ENCODE measurements at places on chromosomes 2 and 18.

DNA sequence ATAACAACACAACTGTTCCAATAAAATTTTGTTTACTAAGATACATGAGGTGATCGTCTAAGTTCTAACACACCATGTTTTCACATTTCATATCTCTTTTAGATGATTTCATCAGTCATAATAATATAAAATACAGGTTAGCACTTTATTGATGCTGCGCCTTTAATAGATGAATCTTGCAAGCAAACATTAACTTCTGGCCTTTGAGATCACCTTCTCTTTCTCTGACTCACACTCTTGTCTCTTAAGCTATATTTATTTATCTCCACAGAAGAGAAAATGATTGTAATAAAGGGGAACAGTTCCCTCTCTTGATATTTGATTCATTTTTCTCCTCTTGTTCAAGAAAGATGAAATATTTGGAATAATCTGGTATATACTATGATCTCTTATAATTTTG, 603.3 kb upstream of the POU3F3 start:
- no peak for DNase-seq
- no peak overlapping the region for H3K27ac ChIP-seq
- no peaks in the 10 kb centered on the region for H3K36me3 ChIP-seq
- H3K4me3 ChIP-seq, result no peak overlapping the region
- no peaks in the 10 kb centered on the region for H3K27me3 ChIP-seq
- H3K4me1 ChIP-seq, result no peaks in the 10 kb centered on the region

DNA sequence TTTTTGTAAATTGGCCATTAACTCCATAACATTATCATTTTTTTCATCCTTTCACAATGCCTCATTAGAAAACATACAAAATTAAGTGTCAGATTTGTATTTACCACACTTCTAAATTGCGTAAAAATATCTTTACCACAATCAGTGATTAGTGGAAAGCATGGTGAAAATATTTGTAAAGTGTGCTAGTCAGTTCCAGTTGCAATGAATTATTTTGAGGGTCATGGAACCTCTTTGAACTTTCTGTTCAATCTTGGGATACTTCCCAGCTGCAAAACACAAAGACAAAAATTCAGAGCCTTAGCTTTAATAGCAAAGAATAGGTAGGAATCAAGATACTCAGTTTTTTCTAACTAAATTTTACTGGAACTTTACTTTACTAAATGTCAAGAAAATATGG, 4.0 kb upstream of the COL3A1 start:
- H3K4me1 ChIP-seq, result no peaks in the 10 kb centered on the region
- no peaks in the 10 kb centered on the region for H3K36me3 ChIP-seq
- H3K27ac ChIP-seq, result no peak overlapping the region
- no peak overlapping the region for H3K4me3 ChIP-seq
- no peak for DNase-seq

DNA sequence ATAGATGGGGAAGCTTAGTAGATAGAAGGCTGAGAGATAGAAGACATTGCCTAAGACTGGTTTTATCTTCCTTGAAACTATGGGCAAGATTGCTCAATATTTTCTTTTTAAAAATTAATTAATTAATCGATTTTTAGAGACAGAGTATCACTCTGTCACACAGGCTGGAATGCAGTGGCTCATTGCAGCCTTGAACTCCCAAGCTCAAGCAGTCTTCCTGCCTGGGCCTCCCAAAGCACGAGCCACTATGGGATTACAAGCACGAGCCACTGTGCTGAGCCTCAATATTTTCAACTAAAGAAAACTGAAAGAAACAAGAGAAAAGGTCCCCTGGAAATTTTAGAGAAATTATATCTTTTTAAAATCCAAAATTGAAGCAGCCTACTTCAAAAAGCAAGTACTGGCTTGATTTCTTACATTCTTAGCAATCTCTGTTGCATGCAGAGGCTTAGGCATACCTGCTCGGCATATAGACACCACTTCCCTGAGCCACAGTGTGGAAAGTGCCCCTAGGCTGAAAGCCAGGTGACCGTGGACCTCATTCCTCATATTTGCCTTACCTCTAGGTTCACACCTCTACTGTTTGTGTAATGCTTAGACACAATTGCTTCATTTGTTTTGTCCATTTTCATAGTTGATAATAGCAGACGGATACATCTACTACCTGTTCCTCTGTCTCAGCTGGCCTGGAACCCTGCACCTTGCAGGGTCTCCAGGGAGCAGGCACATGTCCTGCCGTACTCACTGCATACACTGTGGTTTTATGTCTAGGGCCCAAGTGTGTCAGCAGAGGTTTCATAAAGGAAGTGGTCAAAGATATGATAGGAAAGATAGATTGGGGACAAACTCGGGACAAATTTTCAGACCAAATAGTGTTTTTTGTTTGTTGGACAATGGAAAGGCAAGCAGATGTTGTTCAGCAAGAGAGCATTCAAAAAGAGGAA, 166.5 kb upstream of the ALPP start:
- H3K36me3 ChIP-seq, result peaks cover 5% of the 10 kb centered on the region
- H3K4me3 ChIP-seq, result no peak overlapping the region
- H3K27ac ChIP-seq, result no peak overlapping the region
- no peaks in the 10 kb centered on the region for H3K27me3 ChIP-seq
- peak; percentile 55 for DNase-seq
- H3K4me1 ChIP-seq, result peaks cover 20% of the 10 kb centered on the region

GRCh38 chr2:207819839-207820784, 50.4 kb upstream of the FZD5 start:
- H3K27ac ChIP-seq, result peak overlapping the region; percentile 63
- peaks cover 9% of the 10 kb centered on the region for H3K36me3 ChIP-seq
- H3K27me3 ChIP-seq, result no peaks in the 10 kb centered on the region
- peak; percentile 87 for DNase-seq
- no peak overlapping the region for H3K4me3 ChIP-seq

DNA sequence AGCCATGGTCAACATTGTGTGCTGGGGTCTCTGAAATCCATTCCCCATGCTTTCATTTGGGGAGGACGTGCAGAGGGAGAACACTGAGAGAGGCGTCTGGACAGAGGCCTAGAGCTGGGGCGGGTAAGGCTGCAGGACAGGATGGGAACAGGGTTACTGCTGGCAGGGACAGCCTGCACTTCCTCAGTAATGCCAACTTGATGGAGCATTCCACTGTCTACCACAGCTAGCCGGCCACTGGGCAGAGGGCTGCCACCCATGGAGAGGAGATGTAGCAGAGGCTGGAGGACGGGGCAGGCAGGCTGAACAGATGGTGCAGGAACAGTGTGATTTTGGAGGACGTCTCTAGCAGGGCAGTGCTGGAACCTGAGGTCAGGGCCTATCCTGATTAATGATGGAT, 29.3 kb downstream of the MRPL33 start:
- H3K4me3 ChIP-seq, result no peak overlapping the region
- H3K4me1 ChIP-seq, result no peaks in the 10 kb centered on the region
- no peaks in the 10 kb centered on the region for H3K36me3 ChIP-seq
- DNase-seq, result no peak

DNA sequence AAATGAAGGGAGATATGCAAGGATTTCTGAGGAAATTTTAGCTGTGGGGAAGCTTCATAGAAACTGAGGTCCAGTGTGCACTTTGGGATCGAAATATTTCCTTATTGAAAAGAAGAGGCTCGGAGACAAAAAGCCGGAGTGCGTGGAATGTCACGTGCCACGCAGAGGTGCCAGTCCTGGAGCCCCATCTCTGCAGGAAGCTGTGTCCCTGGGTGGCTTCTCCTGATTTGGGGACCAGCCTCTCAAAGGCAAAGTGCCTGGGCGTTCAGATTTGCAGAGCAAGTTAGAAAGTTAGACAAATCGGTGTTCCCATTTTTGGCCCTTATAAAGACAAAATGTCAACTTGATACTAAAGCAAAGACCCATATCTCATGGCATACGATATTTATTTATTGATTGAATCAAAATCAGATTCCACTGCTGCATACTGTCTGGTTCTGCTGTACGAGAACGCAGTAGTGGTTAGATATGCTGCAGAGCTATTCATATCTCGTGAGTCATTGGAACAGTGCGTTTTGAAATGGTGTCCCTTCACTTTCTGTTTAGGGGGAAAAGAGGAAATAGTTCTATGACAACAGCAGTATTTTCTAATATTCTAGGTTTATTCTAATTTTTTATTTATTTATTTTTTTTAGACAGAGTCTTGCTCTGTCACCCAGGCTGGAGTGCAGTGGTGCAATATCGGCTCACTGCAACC, 9.1 kb upstream of the ATG16L1 start:
- H3K27ac ChIP-seq, result peak overlapping the region; percentile 24
- no peaks in the 10 kb centered on the region for H3K27me3 ChIP-seq
- no peaks in the 10 kb centered on the region for H3K4me1 ChIP-seq

DNA sequence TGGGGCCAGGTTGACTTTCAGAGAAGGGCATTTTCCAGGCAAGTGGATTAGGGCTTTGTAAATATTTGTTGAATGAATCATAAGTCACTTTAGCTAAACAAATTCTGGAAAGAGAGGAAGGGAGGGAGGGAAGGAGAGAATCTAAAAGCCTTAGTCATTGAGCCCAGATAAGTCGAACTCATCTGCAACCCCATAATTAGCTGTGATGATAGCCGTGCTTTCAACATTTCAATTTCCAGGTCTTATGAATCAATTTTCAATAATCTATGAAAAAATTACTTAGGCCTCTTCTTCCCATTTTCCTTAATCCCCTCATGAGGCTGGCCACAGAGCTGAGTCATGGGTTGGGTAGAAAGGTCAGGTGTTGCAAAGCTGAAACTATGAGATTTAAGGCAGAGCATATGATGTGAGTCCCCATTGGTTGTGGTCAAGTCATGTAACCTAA, 111.9 kb upstream of the MAPRE2 start:
- no peaks in the 10 kb centered on the region for H3K27me3 ChIP-seq
- no peaks in the 10 kb centered on the region for H3K36me3 ChIP-seq
- H3K4me1 ChIP-seq, result peaks cover 7% of the 10 kb centered on the region
- H3K4me3 ChIP-seq, result no peak overlapping the region
- H3K27ac ChIP-seq, result peak overlapping the region; percentile 19

DNA sequence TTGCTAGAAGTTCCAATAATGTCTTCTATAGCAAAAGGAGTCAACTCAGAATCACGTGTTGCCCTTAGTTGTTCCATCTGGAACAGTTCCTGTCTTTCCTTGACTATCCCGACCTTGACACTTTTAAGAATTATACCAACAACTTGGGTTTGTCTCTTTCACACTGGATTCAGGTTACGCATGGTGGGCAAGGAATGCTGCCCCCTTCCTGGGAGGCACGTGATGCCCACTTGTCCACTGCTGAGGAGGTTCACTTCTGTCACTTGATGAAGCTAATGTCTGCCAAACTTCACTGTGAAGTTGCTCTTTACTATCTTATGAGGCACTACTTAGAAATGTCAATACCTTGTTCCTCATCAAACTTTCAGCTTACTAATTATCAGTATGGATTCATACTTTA, 5.3 kb downstream of the COX5B start:
- peaks cover 17% of the 10 kb centered on the region for H3K4me1 ChIP-seq
- DNase-seq, result no peak
- no peak overlapping the region for H3K27ac ChIP-seq
- peaks cover 61% of the 10 kb centered on the region for H3K36me3 ChIP-seq

DNA sequence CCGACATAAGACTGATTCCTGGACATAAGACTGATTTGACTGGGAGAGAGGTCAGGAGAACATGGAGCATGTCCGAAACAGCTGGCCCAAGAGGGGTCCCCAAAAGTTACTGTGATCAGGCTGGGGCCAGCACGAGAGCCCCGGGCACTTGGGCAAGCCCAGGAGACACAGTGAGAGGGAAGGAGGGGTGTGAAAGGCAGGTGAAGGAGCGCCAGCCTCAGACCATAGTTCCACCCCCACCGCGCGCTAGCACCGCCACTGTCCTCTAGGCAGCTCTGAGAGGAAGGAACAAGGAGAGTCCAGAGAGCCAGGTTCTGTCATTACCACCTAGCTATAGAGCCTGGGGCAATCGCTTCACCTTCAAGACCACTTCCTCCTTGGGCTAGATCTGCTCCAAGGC, 78.2 kb upstream of the DAPL1 start:
- H3K4me1 ChIP-seq, result no peaks in the 10 kb centered on the region
- H3K36me3 ChIP-seq, result no peaks in the 10 kb centered on the region
- no peak for DNase-seq
- H3K27ac ChIP-seq, result peak overlapping the region; percentile 51
- H3K27me3 ChIP-seq, result no peaks in the 10 kb centered on the region

DNA sequence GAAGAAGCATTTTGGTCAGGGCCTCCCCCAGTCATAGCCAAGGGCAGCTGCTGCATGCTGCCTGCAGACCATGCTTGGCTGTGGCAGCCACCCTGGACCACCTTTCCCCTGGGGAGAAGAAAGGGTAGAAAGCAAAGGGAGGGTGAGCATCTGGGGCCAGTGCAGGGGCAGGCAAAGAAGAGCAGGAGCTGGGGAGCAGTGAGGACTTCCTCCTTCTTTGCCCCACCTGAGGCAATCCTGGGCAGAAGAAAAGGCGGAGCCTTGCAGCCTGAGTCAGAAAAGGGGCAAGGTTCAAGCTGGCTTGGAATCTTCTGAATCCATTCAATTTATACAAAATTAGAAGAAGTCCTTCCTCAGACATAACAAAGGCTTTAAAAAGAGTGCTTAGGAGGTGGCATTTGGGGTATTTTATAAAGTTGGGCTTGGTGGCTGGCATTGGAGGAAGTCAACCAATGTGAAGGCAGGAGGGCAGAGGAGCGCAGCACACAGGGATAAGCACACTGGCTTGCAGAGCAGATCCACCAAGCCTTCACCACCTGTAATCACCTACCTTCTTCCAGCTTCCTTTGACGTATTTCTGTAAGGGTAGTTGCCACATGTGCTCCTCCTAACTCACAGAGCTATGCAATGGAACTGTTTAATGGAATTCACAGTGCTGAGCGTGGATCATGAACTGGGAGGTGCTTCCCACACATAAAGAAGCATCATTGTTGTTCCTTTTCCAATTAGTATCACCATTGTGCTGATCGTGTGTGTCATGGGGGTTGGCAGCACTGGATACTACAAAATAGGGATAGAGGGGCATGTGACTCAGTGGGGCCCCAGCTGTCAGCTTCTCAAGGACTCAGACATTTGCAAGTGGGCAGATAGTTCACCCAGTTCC, 154.4 kb upstream of the EPAS1 start:
- peaks cover 12% of the 10 kb centered on the region for H3K4me1 ChIP-seq
- peaks cover 8% of the 10 kb centered on the region for H3K36me3 ChIP-seq
- H3K4me3 ChIP-seq, result no peak overlapping the region
- no peaks in the 10 kb centered on the region for H3K27me3 ChIP-seq

- H3K27ac ChIP-seq, result no peak overlapping the region
- no peak overlapping the region for H3K4me3 ChIP-seq
- no peak for DNase-seq
Observed at GRCh38 chr18:80088036-80088435, 21.0 kb upstream of the ADNP2 start.

Data from stomach (tissue), 19 donors.